ENCODE measurements at places on chromosomes 7 and 10.

DNA sequence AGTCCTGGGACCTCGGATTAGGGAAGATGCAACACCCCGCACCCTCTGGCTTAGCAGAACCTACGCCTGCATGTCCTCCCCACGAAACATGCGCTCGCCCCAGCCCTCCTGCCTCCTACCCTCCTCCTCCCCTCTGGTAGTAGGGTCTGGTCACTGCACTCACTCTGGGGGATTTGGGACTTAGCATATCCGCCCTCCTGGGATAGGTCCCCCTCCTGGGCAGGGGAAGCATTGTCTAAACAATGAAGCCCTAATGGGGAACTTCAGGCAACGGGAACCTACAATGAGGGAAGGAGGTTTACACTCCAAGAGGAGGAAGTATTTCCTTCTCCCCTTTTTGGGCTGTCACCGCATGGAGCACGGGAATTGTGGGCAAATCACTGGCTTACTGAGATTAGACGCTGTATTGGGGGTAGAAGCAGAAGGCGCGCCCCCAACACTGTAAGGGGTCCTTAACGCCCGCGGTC is 892 bp downstream of the CRHR2 start:
- DNase-seq, result no peak

GRCh38 chr7:55438757-55439525 is 73.8 kb downstream of the LANCL2 start:
- no peak for DNase-seq

DNA sequence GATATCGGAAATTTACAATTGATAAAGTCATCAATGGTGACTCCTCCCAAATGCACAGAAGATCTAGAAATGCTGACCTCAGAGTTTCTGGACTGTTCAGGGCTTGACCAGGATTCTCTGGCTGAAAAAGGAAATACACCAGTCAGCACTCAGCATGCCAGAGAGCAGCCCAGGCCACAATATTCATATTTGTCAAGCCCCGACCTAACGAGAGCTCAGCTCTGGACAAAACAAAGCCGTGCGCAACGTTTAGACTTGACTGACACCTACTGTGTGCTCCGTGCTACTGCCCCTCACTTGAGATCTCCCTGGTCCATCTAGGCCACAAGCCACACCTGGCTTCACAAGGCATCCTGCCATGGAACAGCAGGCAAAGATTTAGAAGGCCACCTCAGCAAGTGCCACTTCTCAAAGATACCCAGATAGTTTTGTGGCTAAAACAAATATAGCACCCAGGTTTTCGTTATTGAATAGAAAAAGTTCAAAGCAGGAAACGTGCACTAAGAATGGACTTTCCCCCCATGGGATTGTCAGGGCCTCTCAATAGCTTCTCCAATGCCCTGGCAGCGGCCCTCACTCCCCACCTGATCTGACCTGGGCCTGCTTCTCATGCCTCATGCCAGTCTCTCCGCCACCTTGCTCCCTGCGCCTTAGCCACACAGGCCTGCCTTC is 218.3 kb downstream of the FAM107B start:
- no peak for DNase-seq

DNA sequence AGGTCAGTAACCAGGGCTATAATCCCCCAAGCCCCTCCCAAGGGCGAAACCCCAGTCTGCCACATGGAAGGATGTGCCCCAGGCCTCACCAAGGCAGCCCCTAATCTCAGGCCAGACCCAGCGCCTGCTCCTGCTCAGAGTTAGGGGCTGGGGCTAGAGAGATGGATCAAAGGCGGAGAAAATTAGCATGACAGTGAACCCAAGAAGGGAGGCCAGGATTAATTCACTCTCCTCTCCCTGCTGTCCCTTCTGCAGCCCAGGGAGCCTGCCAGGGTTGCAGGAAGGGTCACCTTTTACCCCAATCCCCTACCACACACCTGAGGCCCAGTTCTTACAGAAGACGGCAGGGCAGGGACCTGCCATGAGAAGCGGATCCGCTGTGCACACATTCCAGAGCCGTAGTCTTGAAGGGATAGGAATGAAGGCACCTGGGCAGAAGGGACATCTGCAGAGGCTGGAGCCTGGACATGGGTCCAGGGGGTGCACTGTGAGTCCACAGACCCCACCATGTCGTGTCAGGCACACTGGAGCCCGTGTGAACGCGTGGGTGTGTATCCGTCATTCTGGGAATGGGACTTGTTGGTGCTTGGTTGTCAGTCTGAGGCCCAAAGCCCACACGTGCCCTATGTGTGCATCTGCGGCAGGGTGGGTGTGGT is 11.9 kb upstream of the ZMIZ1 start:
- no peak for DNase-seq

- no peak for DNase-seq
Measured at GRCh38 chr10:69014171-69014570, 25.6 kb downstream of the KIFBP start.

DNA sequence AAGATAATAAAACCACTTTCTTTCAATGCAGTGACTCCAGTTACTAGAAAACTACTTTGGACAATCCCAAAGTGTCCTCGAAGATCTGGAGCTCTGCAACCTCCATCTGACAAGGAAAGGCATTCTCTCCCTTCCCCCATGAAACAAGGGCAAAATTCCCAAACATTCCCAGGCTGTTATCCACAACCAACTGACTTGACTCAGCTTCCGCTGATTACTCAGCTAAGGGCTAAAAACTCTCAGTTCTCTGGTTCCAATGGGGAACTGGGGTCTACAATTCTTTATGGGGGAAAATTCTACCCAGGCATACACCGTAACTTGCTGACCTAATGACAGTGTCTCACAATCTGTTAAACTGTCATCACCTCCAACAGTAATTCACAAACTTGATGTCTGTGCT is 48.4 kb downstream of the SFMBT2 start:
- no peak for DNase-seq

- no peak for DNase-seq
Measured at GRCh38 chr10:78212060-78212785, 178.6 kb downstream of the RPS24 start.

Data from smooth muscle cell of the brain vasculature (primary cell).